Calu3 (cell line): ENCODE measurements at places on chromosomes 1 and 21. TPM values are rescaled to one million over a fixed set of nuclear protein-coding genes. Genes with fewer than 3 reads are reported as not detected.

GRCh38 chr1:39086386-39086785, 60.2 kb downstream of the NDUFS5 start:
- peaks cover 86% of the 10 kb centered on the region for H3K27me3 ChIP-seq
- DNase-seq = no peak
- H3K4me1 ChIP-seq = no peaks in the 10 kb centered on the region
- no peak overlapping the region for H3K27ac ChIP-seq
- H3K36me3 ChIP-seq = peaks cover 5% of the 10 kb centered on the region
- no peak overlapping the region for H3K4me3 ChIP-seq

DNA sequence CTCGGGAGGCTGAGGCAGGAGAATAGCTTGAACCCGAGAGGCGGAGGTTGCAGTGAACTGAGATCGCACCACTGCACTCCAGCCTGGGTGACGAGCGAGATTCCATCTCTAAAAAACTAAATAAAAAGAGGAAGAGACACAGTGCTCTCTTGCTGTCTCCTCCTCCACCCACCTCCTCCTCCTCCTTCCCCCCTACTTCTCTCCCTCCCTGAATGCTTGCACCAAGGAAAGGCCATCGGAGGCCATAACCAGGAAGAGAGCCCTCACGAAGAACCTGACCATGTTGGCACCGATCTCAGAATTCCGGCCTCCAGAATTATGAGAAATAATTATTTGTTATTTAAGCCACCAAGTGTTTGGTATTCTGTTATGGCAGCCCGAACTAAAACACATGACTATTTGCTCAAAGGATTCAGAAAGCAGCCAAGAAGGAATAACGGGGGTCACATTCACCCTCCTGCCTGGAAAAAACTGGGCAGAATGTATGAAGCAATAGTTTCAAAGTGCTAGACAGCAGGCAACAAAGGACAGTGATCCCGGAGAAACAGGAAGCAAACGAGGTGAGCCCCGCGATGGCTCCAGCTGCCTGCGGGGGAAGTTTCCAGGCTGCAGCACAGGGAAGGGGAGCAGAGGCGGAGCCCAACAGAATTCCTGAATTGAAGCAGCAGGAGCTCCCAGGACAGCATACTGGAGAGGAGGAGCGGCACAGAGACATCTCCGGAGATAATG, 35.8 kb downstream of the LDLRAD1 start:
- H3K4me1 ChIP-seq = peaks cover 12% of the 10 kb centered on the region
- no peaks in the 10 kb centered on the region for H3K27me3 ChIP-seq
- DNase-seq = peak; percentile 21

- H3K4me1 ChIP-seq = peaks cover 9% of the 10 kb centered on the region
- no peak overlapping the region for H3K27ac ChIP-seq
- no peak overlapping the region for H3K4me3 ChIP-seq
- DNase-seq = no peak
These were observed 44.6 kb downstream of the WASF2 start for GRCh38 chr1:27445177-27445936.

DNA sequence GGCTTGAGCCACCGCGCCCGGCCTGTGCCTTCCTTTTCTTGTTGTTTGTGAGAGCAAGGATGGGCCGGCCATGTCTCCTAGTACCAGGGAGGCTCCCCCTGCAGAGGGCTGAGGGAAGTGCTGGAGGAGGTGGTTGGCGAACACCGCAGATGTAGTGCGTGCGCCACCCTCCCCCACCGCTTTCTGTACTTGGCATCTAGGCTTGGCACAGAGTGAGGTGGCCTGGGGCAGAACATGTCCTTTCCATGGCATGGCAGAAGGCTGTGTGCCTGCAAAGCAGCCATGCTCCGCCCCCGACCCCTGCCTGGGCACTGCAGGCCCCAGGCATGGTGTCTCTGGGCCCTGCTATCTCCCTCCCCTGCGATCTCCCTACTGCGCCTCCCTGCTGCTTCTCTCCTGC, 30.7 kb downstream of the ALPL start:
- H3K4me1 ChIP-seq = no peaks in the 10 kb centered on the region
- no peaks in the 10 kb centered on the region for H3K36me3 ChIP-seq
- H3K4me3 ChIP-seq = no peak overlapping the region
- peak; percentile 15 for DNase-seq
- H3K27ac ChIP-seq = no peak overlapping the region

GRCh38 chr21:14383596-14384180, 742 bp upstream of the HSPA13 start:
- peak; percentile 4 for DNase-seq
- peak overlapping the region; percentile 97 for H3K4me3 ChIP-seq
- no peaks in the 10 kb centered on the region for H3K4me1 ChIP-seq

- peaks cover 3% of the 10 kb centered on the region for H3K36me3 ChIP-seq
- peaks cover 15% of the 10 kb centered on the region for H3K4me1 ChIP-seq
- DNase-seq = no peak
- peaks cover 16% of the 10 kb centered on the region for H3K27me3 ChIP-seq
- no peak overlapping the region for H3K4me3 ChIP-seq
These were observed 14.0 kb upstream of the NCF2 start for GRCh38 chr1:183604038-183604808.

DNA sequence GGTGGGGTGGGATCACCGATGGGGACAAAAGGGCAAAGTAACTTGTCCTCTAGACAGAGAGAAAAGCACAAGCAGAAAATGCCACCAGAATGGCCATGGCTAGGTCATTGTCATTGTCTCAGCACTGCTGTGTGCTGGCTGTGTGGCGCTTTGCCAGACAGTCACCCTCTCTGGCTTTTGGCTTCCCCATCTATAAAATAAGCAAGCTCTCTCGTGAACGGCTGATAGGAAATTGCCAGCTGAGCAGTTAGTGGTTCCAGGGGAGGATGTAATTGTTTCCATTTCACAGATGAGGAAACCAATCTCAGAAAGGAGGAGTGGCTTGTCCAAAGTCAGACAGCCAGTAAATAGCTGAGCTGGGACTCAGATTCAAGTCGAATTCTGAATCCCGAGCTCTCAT, 32.5 kb downstream of the PADI2 start:
- no peak for DNase-seq
- no peaks in the 10 kb centered on the region for H3K4me1 ChIP-seq

GRCh38 chr1:52296345-52296744, 69.7 kb downstream of the CC2D1B start:
- H3K4me3 ChIP-seq = no peak overlapping the region
- no peak overlapping the region for H3K27ac ChIP-seq
- peak; percentile 21 for DNase-seq
- H3K4me1 ChIP-seq = no peaks in the 10 kb centered on the region
- H3K36me3 ChIP-seq = no peaks in the 10 kb centered on the region

- peaks cover 10% of the 10 kb centered on the region for H3K4me1 ChIP-seq
- H3K27me3 ChIP-seq = no peaks in the 10 kb centered on the region
- no peak for DNase-seq
- no peak overlapping the region for H3K27ac ChIP-seq
These were observed 21.3 kb downstream of the HMGCS2 start for GRCh38 chr1:119747451-119747850.

GRCh38 chr1:12159816-12160215, 7.0 kb upstream of the TNFRSF1B start:
- peaks cover 6% of the 10 kb centered on the region for H3K36me3 ChIP-seq
- H3K4me3 ChIP-seq = no peak overlapping the region
- no peak overlapping the region for H3K27ac ChIP-seq
- H3K27me3 ChIP-seq = no peaks in the 10 kb centered on the region

DNA sequence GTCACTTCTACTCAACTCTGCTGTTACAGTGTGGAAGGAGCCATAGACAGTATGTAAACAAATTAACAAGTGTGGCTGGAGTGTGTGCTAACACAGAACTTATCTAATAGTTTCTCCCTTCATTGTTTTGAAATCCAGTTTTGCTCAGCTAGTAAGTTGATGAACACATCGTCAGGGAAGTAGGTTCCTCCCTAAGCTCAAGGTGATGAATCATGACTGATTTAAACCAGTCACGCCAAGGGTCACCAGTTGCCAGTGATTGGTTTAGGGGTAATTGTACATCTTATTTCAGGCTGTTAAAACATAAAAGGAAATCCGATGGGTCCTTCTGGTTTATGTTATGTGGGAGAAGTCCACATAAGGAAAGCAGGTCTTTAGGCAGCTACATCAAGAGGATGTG, 97.0 kb upstream of the CHODL start:
- no peak overlapping the region for H3K27ac ChIP-seq
- no peak for DNase-seq
- H3K4me1 ChIP-seq = no peaks in the 10 kb centered on the region
- no peak overlapping the region for H3K4me3 ChIP-seq

DNA sequence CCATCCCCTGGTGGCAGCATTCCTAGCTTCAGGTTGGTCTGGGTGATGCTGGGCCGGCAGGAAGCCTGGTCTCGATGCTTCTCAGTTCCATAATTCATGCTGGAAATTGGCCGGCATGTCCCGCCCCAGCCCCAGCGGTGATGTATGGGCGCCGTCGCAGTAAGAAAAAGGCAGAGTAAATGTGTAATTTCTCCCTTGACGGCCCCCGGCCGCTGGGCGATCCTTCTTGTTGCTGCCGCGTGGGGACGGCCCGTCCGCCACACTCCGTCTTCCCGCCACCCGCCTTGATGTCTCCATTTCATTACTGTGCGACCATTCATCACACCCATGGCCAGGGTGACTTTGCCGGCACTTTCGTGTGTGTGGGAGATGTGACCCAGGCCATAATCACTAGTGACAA, 8.5 kb downstream of the DMAP1 start:
- H3K27me3 ChIP-seq = no peaks in the 10 kb centered on the region
- H3K4me1 ChIP-seq = peaks cover 8% of the 10 kb centered on the region
- peaks cover 25% of the 10 kb centered on the region for H3K36me3 ChIP-seq
- H3K27ac ChIP-seq = no peak overlapping the region

GRCh38 chr1:157028674-157029073, 16.9 kb downstream of the ARHGEF11 start:
- H3K4me3 ChIP-seq = no peak overlapping the region
- peaks cover 16% of the 10 kb centered on the region for H3K4me1 ChIP-seq
- no peaks in the 10 kb centered on the region for H3K27me3 ChIP-seq
- no peak for DNase-seq
- H3K36me3 ChIP-seq = no peaks in the 10 kb centered on the region

DNA sequence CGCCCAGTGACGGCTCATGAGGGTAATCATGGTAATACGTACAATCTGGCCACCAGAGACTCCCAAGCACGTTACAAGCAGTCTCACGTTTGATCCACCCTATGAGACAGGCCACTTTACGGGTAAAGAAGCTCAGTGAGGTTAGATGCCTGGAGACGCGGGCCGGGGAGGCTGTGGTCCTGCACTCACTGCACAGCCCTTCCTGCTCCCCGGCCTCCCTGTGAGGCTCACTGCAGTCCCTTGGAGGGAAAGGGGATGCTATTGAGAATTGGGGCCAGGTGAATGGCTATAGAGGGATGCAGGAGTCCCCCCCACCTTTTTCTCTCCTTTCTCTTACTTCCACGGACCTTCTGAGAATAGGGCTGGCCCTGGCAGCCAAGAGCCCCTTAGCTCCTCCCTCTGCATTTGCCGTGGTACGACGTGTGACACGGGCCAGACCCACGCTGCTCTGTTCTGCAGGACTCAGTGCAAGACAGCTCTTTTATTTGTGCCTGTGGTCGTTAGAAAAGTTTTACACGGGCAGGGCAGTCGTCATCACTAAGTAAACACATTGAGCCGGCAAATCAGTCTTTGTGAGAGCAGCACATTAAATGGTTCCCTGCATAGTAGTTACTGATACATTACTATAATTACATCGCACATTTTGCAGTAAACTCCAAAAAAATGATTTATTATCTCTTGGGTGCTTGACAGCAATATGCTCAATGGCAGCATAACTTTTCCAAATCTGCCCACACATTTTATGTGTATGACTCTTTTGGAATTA, 18.8 kb downstream of the KIF26B start:
- H3K27me3 ChIP-seq = no peaks in the 10 kb centered on the region
- H3K27ac ChIP-seq = no peak overlapping the region
- H3K36me3 ChIP-seq = peaks cover 9% of the 10 kb centered on the region
- peak overlapping the region; percentile 3 for H3K4me3 ChIP-seq

DNA sequence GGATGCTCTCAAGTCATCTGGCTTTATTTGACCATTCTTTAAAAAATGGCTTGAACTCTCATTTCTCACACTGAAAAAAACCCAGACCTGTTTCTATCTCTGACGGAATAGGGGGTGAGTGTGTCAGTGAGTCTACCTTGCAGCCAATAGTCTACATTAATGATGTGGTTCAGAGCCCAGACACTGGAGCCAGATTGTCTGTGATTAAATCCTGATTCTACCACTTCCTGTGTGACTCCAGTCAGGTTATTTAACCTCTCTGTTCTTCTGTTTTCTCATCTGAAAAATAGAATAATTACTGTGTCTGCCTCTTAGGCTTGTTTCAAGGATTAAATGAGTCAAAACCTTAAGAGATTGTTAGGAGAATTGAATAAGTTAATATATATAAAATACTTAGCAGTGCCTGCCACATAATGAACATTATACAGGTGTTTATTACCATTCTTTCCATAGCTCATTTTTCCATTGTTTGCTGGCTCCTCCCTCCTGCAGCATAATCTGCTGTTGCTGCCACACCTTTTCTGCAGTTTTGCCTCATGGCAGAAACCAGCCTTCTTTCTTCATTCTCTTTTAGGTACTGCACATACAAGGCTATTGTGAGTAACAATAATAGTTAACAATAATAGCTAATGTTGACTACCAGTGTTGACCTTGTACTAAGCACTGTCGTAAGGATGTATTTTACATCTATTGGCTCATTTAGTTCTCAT, 157.6 kb upstream of the IVNS1ABP start:
- DNase-seq = no peak
- no peaks in the 10 kb centered on the region for H3K36me3 ChIP-seq
- no peak overlapping the region for H3K4me3 ChIP-seq
- no peaks in the 10 kb centered on the region for H3K27me3 ChIP-seq
- H3K4me1 ChIP-seq = no peaks in the 10 kb centered on the region
- no peak overlapping the region for H3K27ac ChIP-seq

DNA sequence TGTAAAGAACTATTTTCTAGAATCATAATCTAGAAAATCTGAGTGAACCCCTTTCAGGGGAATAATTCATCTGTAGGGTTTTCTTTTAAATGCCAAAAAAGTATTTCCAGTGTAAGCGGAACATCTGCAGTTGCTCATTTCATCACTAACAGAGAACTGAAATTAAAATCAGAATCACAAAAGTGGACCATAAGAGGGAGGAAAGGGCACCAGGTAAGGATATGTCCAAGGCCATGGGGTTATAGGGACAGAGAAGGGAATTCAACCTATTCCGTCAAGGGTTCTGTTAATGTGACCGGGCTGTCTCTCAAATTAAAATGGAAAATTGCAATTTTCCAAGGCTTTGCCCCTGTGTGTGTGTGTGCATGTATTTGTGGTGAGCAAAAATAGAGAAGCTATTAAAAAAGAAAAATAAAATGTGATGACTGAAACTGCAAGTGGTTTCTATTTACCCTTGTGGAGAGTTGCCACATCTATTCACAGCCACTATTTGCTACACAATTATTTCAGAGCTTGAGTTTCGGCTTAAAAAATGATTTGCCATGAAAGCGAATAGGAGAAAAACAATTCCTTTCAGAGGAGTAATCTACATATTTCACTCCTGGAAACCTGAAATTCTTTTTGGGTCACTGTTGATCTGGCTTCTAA, 53.1 kb downstream of the APP start:
- no peak overlapping the region for H3K4me3 ChIP-seq
- peaks cover 18% of the 10 kb centered on the region for H3K4me1 ChIP-seq

The STYXL2 gene
- not detected in 2 replicates for total RNA-seq

The PRELP gene
- not detected in 2 replicates for total RNA-seq

The CNKSR1 gene
- 28.1 and 30.6 TPM in 2 replicates for total RNA-seq

The SPRR2A gene
- total RNA-seq = not detected in 2 replicates

The S100A7 gene
- total RNA-seq = not detected in 2 replicates

The PDE4B gene
- 2.2 and 2.9 TPM in 2 replicates for total RNA-seq

The UBXN11 gene
- 24.0 and 32.0 TPM in 2 replicates for total RNA-seq

The CD1B gene
- total RNA-seq = not detected in 2 replicates

The KRTAP13-2 gene
- total RNA-seq = not detected in 2 replicates
